ENCODE measurements at places on chromosomes 3 and 15.

DNA sequence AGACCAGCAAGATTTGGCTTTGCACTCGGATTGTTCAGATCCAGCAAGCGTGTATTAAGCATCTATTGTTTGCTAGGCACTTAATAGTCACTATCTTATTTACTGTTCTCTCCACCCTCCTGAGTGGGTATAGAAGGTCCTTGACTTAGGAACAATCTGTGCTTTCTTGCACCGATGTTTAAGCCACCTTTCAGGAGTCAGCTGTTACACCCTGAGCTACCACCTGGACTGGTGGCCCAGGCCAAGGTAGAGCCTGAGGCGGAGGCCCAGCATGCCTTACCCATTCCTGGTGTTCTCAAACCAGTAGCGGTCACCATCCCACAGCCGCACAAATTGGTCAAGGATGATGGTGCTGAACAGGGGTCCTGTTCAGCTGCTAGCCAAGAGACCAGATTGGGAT, 10.0 kb downstream of the DUOX1 start:
- DNase-seq: no peak

DNA sequence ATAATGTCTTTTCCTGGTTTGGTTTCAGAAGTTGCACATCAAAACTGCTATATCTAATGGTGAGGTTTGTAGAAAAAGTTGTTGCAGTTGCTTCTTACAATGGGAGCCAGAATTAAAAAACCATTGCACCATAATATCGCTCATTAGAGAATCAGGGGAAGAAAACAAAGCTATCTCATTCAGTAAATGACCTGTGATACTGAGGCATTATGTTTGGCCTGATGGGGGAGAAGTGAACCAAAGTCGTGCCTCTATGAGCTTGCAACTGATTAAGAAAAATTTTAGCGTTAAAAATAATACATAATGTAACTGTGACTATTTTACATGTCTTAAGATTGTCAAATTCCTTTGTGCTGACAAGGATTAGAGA, 60.2 kb upstream of the ARHGEF26 start:
- no peak for DNase-seq

DNA sequence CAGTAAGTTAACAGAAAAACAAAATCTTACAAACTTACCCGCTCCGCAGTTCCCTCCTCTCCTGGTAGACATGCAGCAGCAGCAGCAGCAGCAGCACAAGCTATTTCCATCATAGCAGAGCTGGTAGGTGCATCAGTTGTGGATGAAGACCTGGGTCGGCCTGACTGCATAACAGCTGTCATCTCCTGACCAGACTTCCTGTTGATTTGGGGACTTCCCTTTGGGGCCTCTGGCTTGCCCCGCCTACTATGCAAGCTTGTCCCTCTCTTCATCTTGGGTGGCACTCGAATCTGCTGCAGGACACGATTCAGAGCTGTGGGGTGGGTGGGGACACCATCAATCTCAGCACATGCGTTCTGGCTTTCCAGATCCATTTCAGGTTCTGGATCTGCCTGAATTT, 65.7 kb downstream of the TMCC1 start:
- no peak for DNase-seq

DNA sequence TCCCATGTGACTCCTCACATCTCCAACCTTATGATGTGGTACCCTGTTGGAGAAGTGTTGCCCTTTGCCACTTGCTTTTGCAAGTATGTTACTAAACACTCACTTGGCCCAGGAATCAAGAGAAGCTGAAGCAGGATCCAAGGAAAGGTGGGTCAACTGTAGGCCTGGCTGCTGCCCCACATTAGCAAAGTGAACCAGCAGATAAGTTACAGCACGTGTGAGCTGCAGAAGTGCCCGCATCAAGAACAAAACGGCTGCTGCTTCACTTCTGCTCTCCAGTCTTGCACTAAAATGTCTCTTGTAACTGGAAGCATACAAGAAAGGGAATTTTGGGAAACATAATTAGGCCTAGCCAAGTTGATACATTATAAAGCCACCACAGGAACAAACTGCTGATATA, 79.6 kb downstream of the PCOLCE2 start:
- no peak for DNase-seq

DNA sequence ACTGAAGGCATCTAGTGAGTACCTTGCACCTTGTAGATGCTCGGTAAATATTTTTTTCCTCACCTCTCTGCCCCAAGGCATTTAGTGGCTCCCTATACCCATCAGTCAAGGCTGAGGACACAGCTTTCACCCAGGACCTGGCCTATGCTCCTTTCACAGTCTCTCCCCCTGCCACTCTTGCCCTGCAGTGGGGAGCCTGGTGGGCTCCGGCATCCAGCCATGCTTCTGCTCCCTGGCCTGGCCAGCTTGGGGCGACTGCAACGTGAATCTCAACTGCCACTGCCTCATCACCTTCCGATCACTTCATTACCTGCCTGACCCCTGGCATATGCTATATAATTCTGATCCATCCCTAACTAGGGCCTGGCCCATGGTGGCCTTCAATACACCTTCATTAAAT, 735 bp upstream of the CX3CR1 start:
- no peak for DNase-seq

DNA sequence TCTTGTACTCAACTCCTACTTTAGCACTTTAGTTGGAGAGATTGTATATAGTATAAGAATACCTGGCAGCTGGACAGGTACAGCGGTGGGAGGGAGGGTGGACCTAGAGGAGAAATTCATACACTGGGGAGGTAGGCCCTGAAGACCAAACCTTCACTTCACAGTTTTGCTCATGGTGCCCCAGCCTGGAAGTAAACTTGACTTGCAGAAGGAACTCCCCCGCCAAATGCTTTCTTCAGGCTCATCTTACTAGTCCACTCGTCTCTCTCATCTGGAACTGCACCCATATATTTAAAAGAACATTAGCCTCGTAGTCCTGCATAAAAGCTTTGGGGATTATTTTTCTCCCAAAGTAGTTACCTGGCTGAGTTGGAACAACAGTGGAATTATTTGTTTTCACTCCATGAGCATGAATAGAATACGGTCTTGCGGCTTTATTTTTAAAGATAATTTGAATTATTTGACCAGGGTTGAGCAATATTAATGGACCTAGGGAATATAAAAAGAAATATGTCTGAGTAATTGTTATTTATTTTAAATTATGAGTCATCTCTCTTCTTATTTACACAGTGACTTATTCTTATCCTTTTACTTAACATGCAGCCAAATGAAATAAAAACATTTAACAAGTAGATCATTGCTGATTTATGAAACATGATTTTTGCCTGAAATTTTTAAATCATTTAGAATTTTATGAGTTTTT, 25.5 kb upstream of the CP start:
- no peak for DNase-seq

DNA sequence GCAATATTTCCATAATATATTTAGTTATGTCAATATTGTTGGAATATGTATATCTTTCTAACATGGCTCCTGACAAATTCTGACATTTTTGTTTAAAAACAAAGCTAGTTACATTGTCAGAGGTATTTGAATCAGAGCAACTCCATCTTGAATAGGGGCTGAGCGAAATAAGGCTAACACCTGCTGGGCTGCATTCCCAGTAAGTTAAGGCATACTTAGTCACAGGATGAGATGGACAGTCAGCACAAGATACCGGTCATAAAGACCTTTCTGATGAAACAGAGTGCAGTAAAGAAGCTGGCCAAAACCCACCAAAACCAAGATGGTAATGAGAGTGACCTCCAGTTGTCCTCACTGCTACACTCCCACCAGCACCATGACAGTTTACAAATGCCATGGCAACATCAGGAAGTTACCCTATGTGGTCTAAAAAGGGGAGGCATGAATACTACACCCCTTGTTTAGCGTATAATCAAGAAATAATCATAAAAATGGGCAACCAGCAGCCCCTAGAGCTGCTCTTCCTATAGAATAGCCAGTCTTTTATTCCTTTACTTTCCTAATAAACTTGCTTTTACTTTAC, 30.4 kb downstream of the RPL22L1 start:
- no peak for DNase-seq

GRCh38 chr15:90106522-90107117, 4.4 kb upstream of the IDH2 start:
- no peak for DNase-seq

- no peak for DNase-seq
Observed at GRCh38 chr15:45228931-45229330, 23.1 kb upstream of the SLC28A2 start.

- DNase-seq: no peak
Observed at GRCh38 chr3:71398157-71398836, 185.2 kb downstream of the FOXP1 start.

GRCh38 chr15:94451466-94451865, 220.1 kb downstream of the MCTP2 start:
- no peak for DNase-seq

- DNase-seq: no peak
Observed at GRCh38 chr15:37801529-37801928, 132.9 kb upstream of the TMCO5A start.

DNA sequence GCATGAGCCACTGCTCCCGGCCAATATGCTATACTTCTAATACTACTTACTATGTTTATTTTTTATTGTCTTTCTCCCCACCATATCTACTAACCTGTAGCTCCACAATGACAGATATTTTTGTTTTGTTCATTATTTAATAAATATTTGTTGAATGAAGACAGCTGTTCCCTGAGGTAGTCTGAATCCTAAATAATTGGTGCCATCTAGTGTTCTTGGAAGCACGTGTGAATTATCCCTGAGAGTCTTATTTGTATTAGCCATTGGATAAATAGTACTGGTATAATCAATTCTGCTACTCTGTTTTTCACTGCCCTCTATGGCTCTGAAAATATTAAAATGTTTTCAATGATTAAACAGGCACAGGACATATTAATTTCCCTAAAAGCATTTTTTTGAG, 5.6 kb upstream of the APPL1 start:
- DNase-seq: no peak

GRCh38 chr3:23107221-23107620, 95.9 kb upstream of the UBE2E2 start:
- no peak for DNase-seq

DNA sequence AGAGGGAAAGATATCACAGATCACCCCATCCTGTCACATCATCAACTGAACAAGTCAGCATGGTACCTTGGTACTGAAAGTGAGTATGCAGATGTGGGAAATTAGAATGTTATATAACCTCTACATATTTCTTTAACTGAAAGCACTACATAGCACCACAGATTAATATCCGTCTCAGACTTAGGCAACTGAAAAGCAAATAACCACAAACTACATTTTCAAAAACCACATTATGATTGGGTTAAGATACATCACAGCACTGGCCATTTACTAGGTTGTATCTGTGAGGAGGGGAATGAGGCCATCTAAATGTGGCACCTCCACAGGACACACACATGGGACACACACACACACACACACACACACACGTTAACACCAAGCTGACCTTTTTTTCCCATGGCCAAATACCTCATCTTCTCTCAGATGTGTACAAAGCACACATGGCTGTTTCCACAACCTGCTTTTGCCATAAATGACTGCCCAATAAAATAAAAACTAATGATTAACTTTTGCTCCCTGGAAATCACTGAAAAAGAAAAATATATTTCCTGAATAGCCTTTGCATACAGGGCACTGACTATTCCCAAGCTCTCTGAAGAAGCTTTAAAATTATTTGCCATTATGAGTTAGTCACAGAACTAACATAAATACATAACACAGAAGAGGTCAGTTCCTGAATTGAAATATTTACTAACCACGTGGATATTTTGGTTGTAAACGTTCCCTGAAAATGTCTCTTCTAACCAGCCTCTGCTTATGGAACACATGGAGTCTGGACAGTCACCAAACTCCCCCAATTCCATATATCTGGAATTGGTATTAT, 60.1 kb downstream of the SUMF1 start:
- no peak for DNase-seq

GRCh38 chr3:191170097-191170496, 28.9 kb upstream of the OSTN start:
- DNase-seq: no peak

DNA sequence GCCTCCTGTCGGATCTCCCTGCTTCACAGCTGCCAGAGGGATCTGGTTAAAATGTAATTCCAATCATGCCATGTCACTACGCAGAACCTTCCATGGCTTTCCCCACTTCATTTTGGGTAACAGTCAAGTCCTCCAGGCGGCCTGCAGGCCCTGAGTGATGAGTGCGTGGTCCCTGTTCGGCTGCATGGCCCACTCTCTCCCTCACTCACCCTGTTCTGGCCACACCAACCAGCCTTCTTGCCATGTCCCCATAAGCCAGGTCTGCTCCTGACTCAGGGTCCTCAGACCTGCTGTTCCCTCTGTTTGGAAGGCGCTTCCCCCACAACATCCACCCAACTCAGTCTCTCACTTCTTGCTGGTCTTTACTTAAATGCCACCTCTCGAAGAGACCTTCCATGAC, 41.6 kb upstream of the LINGO1 start:
- DNase-seq: no peak

Measured in NCI-H187 treated with DMSO at 0.1 percent for 48 hours (cell line).